ENCODE measurements at places on chromosomes 6 and 20.

DNA sequence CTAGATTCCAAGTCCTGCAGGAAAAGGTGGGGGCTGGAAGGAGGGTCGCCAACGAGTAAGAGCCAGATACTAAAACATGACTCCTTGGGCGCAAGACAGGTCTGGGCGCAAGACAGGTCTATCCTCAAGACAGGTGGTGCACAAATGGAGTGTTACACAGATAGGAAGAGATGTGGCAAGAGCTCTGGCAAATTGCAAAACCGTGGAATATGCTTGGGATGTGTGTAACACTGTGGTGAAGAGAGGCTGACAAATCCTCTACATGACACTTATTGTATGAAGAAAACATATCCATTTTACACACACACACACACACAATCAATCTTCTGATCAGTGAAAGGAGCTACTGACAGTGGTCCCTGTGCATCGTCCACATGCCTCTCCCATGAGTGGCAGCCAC is 77.6 kb downstream of the TBC1D7 start:
- no peak for DNase-seq

DNA sequence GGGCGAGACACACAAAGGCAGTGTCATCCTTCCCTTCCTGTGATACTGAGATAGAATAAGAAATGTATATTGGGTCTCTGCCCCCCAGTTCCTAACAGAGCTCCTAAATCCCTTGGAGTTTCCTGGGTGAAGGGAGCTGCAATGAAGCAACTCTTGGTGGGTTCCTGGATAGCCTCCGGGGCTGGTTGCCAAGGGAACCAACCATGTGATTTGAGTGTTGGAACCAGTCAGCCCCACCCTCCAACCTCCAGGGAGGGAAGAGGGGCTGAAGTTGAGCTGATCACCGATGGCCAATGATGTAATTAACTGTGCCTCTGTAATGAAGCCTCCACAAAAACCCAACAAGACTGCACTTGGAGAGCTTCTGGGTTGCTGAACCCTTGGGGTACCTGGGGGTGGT is 116.6 kb downstream of the SLC22A3 start:
- no peak for DNase-seq

DNA sequence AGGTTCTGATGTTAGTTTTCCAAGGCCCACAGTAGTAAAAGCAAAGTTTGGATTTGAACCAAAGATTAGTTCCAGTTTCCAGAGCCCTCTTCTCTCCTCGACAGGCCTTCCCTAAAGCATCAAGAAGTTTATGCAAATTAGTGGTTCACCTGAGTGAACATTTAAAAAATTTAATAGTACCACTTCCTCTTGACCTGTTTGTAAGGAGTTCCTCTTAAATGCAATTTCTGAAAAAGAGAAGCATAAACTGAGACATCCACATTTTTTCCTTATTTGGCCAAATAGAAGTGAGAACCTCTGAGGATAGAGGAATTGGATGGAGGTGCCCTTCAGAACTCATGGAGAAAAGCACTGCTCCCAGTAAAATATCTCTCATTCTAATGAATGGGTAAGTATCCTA is 1.2 kb upstream of the DSE start:
- DNase-seq = no peak

DNA sequence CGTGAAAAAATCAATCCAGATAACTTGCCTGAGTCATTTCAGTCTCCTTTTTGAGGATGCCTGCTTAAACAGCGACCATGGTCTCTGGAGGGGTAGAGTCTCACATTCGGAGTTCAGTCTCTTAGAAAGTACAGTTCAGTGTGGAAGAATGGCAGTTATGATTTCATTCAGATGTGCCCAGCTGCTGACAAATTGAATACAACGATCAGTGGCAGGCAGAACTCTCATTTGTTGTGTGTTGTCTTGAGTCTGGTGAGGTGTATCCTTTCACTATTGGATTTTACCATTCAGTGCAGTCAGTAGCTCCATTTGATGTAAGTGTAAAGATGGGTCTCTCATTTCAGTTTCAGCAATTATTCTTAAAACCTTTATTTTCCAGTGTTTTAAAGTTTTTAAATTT is 639 bp upstream of the TULP4 start:
- no peak for DNase-seq

DNA sequence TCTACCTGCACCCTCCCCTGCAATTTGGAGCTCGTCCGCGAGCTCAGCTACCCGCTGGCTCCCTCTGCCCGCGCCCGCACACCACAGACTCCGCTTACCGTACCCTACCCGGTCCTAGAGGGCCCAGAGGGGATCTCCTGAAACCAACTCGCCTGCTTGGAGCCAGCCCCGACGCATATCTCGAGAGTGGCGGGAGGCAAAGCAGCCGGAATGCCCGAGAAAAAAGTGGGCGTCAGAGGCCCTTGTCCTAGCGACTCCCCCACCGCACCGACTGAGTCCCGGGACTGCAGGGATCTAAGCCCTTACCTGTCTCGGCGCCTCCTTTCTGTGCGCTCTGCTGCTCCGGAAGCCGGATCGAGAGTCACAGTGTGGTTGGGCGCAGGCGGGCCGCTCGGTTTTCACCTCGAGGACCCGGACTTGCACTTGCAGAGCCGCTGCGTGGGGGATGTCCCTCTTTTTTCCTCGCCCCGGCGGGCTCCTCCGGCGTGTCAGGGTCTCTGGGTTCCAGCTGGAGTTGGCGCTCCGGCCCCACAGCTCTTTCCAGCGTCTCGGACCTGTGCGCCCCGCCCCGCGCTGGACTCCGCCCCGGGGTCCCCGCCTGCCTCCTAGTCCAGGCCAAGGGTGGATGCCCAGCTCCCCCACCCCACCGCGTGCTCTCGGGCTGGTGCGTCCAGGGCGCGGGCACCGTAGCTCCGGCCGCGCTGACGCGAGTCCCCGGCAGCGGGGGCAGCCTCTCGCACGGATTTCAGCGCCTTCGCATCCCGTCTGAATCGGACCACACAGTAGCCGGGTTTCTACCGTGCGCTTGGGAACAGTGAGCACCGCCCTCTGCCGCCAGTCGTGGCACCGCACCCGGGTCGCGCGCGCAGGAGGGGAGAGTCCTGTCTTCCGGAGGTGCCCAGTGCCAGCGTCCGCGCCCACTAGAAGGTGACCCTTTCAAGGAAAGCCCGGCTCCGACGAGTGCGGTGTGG is at the start of gene PROKR2:
Gene PROKR2, minus strand, starts transcription at position 767 of the 971 bp plus-strand sequence. CDS start 2,585 bp downstream, outside the sequence.
- DNase-seq = no peak

- DNase-seq = no peak
Observed at GRCh38 chr6:152166497-152166896, 359.0 kb downstream of the ESR1 start.

- no peak for DNase-seq
Observed at GRCh38 chr20:35106827-35107380, 14.3 kb upstream of the TRPC4AP start.

DNA sequence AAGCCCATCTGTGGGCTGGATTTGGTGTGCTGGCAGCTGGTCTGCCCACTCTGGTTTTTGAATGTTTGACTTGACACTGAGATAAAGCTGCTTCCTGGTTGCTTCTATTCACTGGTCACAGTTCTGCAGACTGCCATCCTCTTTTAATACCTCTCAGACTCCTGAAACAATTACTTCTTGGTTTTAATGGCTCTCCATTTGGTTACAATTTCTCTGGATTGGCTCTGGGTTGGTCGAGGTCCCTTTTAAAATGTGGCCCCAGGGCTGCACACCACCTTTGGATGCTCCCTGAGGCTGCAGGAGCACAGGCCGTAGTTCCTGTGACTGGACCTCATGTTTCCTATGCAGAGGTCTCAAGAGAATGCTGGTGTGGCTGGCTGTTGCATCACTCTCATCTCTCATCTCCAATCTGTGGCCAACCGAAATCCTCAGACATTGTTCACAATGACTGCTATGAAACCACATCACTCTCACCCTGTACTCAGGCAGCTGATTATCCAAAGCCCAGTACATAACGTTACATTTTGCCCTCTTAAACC is 98.5 kb downstream of the INSM1 start:
- DNase-seq = no peak

DNA sequence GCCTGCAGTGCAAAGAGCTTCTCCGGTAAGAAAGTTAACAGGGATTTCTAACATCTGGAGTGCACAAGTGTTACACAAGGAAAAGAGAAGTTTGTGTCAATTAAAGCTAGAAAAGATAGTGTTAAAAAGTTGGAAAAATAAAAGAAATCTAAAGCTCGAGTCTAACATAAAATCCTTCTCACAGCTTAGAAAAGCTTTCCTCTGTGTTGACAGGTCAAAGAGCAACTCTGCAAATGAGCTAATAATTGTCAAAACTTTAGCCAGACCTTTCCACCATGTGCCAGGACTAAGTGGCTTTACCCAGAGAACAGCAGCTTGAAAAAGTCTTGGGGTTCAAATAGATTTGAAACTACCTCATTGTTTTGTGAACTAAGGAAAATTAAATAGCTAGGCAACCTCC is 14.8 kb downstream of the PTPRK start:
- no peak for DNase-seq

GRCh38 chr6:53496797-53497375 is 48.0 kb downstream of the GCLC start:
- no peak for DNase-seq

DNA sequence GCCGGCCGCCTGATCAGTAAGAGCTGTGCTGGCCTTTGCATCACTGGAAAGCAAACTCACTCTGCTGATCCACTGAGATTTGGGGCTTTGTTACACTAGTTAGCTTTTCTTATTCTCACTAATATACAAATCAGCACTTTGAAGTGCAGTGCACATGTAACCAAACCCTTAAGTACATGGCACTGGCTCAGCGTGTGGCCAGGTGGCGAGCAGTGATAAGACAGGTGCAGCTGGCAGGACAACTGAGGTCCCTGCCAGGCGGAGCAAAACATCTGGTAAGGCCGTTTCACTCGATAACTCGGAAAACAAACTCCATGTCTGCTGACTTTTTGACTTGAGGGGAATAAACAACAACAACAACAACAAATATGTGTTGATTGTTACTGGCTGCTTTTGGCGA is 11.0 kb downstream of the GFRA4 start:
- no peak for DNase-seq

DNA sequence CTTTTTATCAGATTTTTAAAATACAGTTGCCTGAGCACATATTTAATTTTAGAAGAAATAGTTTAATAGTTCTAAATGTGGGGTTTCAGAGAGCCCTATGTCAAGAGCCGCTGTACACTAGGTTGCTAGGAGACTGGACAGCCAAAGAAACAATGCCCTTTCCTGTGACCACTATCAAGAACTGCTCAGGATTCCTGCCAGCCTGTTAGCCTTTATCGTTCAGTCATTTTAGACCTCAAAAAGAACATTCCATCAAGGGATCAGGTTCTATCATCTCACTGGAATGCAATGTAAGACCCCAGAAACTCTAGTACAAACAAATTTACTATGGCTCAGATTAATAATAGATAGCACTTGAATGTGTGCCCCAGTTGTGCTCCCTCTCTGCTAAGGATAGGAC is 181.2 kb upstream of the CCN2 start:
- DNase-seq = no peak

DNA sequence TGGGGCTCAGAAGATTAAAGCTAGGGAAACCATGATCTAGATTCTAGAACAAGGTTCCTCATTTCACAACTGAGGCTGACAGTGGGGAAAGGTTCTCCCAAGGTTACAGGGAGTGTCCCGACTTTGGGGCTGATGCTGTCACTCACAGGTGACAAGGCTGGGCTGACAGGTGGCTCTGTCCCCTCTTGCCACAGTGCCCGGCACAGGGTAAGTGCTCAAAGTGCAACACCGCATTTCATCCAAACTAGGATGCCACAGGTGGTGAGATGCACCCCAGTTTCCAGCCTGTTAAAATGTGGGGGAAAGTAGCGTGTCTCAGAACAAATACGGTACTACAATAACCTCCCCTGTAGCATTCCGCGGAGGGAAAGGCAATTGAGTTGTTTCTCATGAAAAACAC is 7.8 kb downstream of the ZBP1 start:
- DNase-seq = no peak

- no peak for DNase-seq
Observed at GRCh38 chr6:38183856-38184584, 364.5 kb downstream of the ZFAND3 start.

- no peak for DNase-seq
Observed at GRCh38 chr6:1208876-1209275, 103.0 kb upstream of the FOXQ1 start.

- no peak for DNase-seq
Observed at GRCh38 chr6:124158024-124158423, 354.4 kb downstream of the NKAIN2 start.

GRCh38 chr6:37583261-37583660 is 83.6 kb upstream of the CCDC167 start:
- DNase-seq = no peak

DNA sequence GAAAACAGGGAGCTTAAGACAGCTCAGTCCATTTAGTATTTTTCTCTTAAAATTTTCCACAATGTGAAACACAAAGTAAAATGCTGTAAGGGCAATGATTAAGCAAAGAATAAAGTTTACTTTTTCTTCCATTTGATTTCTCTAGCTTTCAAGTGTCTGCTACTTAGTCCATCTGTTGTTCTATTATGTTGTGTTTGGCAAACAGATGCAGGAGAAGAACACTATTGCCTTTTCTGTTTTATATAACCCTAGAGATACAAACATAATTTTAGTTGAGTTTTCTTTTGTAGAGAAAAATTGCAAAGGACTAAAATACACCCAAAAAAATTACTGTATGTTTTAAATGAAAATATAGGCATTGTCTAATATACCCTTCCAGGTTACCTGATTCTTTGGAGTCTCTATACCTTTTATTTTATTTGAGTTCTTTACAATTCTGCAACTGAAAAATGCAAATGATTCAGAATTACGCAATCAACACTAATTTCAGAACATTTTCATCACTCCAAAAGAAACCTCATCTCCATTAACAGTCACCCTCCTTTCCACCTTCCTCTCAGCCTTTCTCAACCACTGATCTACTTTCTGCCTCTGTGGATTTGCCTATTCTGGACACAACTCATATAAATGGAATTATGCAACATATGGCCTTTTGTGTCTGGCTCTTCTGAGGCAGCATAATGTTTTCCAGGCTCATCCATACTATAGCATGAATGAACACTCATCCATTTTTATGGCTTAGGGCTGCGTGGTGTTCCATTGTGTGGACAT is 96.9 kb downstream of the MKKS start:
- no peak for DNase-seq

DNA sequence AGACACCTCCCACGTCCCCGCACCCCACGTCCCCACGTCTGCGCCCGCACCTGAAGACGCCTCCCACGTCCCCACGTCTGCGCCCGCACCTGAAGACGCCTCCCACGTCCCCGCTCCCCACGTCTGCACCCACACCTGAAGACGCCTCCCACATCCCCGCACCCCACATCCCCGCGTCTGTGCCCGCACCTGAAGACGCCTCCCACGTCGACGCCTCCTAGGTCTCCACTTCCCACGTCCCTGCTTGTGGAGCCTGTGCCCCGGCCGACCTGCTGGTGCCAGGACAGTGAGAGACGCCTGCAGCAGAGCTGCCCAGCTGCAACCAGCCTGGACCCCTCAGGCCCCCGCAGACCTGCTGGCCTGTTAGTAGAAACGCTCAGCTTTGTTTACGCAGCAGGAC is 22.6 kb downstream of the ANKRD60 start:
- no peak for DNase-seq

GRCh38 chr6:394641-395289 is 3.2 kb downstream of the IRF4 start:
- DNase-seq = no peak

GRCh38 chr6:29751480-29751879 is 28.2 kb downstream of the HLA-F start:
- no peak for DNase-seq

- no peak for DNase-seq
Observed at GRCh38 chr6:37324131-37325033, 29.4 kb upstream of the RNF8 start.
